ENCODE measurements at places on chromosomes 5 and 9. TPM values are rescaled to one million over a fixed set of nuclear protein-coding genes. Genes with fewer than 3 reads are reported as not detected.

The CARTPT gene
- not detected for total RNA-seq

The PDLIM4 gene
- 25.0 TPM for total RNA-seq

The PLAC8L1 gene
- not detected for total RNA-seq

The C9 gene
- total RNA-seq: not detected

The BAAT gene
- not detected for total RNA-seq

The SPINK7 gene
- total RNA-seq: not detected

The PCDHB2 gene
- 2.1 TPM for total RNA-seq

The CFAP77 gene
- total RNA-seq: not detected

The GZMA gene
- not detected for total RNA-seq
